A549 treated with DMSO at 1 μM for 4 hours (cell line): ENCODE measurements at places on chromosomes 16 and 17. TPM values are rescaled to one million over a fixed set of nuclear protein-coding genes. Genes with fewer than 3 reads are reported as not detected.

SDR42E2 gene
- total RNA-seq = not detected in 5 replicates

PRSS53 gene
- total RNA-seq = 1.3 to 2.1 TPM (median 1.6 TPM) in 5 replicates

VAC14 gene
- total RNA-seq = 30.4 to 37.6 TPM (median 32.4 TPM) in 5 replicates

VAMP2 gene
- total RNA-seq = 21.5 to 27.7 TPM (median 25.6 TPM) in 5 replicates

ZNF423 gene
- 0.07 to 0.42 TPM (median 0.16 TPM) in 5 replicates for total RNA-seq

CD300E gene
- not detected in 5 replicates for total RNA-seq

MT1G gene
- total RNA-seq = not detected in 5 replicates

AGRP gene
- total RNA-seq = not detected in 5 replicates

STX1B gene
- total RNA-seq = 1.6 to 2.1 TPM (median 1.8 TPM) in 5 replicates

C16orf46 gene
- 0.57 to 1.6 TPM (median 0.92 TPM) in 5 replicates for total RNA-seq

SAMD14 gene
- 0.24 to 0.51 TPM (median 0.38 TPM) in 5 replicates for total RNA-seq

GALR2 gene
- 0.22 to 1.6 TPM (median 1.3 TPM) in 5 replicates for total RNA-seq

FTO gene
- 26.4 to 39.8 TPM (median 35.1 TPM) in 5 replicates for total RNA-seq

ZNF830 gene
- total RNA-seq = 13.7 to 16.7 TPM (median 15.2 TPM) in 5 replicates

RABEP1 gene
- 36.0 to 51.5 TPM (median 44.6 TPM) in 5 replicates for total RNA-seq

KRTAP4-12 gene
- not detected in 5 replicates for total RNA-seq

CCL14 gene
- total RNA-seq = not detected in 5 replicates

DNAH2 gene
- 0.01 to 0.09 TPM (median 0.02 TPM) in 5 replicates for total RNA-seq

ITGAD gene
- total RNA-seq = not detected in 5 replicates

KRTAP2-1 gene
- total RNA-seq = not detected in 5 replicates

GRB7 gene
- total RNA-seq = 4.2 to 7.1 TPM (median 6.5 TPM) in 5 replicates

TUBG2 gene
- 18.0 to 26.0 TPM (median 23.3 TPM) in 5 replicates for total RNA-seq

SECTM1 gene
- 0.90 to 2.5 TPM (median 1.4 TPM) in 5 replicates for total RNA-seq

TBC1D16 gene
- total RNA-seq = 7.3 to 11.7 TPM (median 10.0 TPM) in 5 replicates

ADAMTS18 gene
- 0.02 TPM in 1 of 5 replicates, not detected in the others for total RNA-seq

ZDHHC1 gene
- 5.3 to 6.9 TPM (median 6.3 TPM) in 5 replicates for total RNA-seq

NR1D1 gene
- 9.1 to 10.6 TPM (median 9.6 TPM) in 5 replicates for total RNA-seq

SLC38A8 gene
- total RNA-seq = not detected in 5 replicates

PSMD7 gene
- 134 to 190 TPM (median 145 TPM) in 5 replicates for total RNA-seq
